ENCODE measurements at places on chromosomes 4 and X.

DNA sequence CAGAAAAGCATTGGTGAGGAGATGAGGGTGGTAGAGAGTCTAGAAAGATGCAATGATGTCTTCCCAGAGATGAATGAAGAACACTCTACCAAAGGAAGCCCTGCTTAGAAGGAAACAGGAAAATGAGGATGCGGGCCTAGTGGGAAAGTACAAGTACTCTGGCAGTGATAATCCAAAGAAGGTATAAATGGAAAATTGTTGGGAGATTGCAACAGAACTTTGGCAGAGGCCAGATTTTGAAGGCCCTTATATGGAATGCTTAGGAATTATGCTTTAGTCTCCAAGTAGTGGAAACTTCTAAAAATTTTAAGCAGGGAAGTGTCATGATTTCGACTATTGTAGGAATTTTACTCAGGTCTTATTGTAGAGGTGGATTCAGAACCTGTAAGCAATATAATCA, 11.0 kb downstream of the ARSJ start:
- no peak for DNase-seq

DNA sequence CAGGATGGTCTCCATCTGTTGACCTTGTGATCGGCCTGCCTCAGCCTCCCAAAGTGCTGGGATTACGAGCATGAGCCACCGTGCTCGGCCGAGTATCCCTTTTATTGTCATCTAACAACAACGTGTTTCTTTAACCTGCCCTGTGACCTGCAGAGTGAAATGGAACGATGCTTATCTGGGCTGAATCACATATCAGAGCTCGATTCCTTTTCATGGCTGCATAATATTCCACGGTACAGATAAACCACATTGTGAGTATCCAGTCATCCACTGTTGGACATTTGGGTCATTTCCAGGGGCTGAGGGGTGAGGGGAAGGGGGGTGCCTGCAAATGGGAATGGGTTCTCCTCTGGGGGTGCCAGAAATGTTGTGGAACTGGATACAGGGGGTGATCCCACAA, 260.0 kb downstream of the ASMT start:
- DNase-seq: no peak

GRCh38 chrX:36978886-36979285, 29.3 kb upstream of the FAM47C start:
- DNase-seq: no peak

DNA sequence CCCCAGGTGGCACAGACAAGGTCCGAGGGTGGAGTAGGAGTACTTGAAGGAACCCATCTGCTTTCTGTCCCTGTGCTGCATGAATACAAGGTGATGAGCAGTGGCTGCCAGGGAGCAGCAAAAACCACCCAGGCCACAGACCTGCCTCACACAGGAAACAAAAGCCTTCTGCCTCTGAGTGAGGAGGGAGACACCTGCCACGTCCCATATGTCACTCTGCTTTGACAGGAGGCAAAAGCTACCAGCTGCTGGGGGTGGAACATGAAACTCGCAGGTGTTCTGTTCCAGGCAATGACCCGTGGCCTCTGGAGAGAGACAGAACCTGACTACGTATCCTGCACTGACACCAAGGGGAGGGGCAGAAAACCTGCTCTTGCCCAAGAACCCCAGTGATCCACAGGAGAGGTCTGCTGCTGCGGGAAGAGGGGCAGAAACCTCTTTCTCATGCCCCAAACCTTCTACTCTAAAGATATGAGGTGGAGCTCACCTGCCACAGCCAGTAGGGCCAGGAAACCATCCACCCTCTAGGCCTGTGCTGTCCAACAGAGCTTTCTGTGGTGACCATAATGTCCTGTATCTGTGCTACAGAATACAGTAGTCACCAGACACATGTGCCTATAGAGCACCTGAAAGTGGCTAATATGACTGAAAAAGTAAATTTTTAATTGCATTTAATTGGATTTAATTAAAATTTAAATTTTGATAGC, 172.9 kb downstream of the PRDM5 start:
- DNase-seq: no peak

DNA sequence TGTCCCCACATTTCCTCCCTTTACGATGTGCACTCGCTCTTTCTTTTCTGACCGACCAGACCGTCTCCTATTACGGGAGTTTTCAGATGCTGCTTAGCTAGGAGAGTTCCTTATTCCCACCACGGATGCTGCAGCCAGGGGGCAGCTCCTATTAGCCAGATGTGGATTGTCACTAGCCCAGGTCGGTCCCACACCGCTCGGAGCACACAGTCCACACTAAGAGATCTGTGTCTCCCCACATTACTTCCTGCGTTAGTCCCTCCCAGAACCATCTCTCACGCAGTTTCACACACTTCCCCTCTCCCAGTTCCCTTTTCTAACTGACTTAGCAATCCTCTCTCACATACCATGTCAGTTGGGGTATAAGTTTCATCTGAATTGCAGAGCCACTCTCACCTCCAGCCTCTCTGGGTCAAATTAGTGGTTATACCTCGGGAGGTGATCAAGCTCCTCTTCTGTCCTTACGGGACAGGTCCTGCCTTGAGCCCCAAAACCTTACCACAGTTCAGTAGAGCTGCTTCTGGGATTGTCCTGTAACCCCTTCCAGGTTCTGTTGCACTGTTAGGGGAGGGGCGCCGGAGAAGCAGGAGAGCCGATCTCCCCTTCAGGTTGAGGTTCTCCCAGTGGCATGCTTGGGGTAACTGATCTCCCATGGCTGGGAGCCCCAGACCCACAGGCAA, 28.2 kb downstream of the SULT1E1 start:
- DNase-seq: peak; percentile 77

DNA sequence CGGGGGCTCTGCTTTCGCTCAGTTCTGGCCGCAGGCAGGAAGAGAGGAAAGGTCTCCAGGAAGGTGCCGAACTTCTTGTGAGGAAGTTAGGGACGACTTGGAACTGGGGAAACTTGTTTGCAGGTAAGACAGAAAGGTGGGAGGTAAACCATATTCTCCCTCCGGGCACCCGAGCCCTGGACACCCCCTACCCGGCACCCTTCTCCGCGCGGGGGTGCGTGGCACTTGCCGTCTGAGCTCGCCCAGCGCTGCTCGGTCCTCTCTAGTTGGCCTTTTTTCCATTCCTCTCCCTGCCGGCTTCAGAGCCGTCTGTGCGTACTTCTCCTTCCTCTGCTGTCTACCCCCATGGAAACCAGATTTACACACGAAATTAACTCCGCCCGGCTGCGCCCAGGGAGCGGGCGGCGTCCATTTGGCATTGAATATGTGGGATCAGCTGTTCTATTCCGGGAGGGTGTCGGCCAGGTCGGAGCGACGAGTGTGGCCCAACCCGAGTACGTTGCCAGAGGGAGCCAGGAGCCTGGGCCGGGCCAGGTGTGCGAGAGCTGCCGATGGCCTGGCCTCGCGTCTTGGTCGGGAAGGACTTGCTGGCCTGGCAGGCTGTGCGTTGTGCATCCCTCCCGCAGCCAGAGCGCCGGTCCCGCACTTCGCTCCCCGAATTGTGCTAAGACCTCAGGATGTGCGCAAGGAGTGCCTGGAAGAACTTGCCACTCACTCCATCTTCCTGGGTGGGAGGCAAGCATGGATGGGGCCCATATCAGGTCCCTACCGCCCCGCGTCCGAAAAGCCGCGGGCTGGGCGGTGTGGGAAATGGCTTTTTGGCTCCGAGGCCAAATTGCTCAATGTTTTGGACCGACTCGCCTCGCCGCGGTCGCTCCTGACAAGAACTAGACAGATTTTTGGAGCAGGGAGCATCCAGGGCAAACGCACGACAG, 1.7 kb downstream of the PDGFRA start:
- DNase-seq: peak; percentile 21

DNA sequence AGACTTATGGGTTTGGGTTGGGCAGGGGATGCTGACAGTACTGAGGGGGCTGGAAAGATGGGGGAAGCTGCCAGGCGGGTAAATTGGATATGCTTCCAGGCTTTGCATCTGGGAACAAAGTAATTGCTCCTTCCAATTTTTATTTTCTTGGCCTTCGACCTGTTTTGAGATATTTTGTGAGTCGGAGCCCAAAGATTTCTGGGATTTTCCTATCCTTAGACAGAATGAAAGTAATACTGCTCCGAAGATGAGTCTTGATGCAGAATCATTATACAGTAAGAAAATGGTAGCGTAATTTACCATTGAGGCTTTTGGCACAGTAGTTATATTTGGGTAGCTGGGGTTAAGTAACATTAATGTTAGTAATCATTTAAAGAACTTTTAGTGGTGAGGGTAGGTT, 1.4 kb downstream of the SMARCA5 start:
- DNase-seq: peak; percentile 31

GRCh38 chr4:93182722-93183121, 645.8 kb upstream of the ATOH1 start:
- DNase-seq: no peak

GRCh38 chrX:87580862-87581261, 63.3 kb downstream of the KLHL4 start:
- no peak for DNase-seq

- DNase-seq: peak; percentile 38
Measured at GRCh38 chr4:10095296-10095991, 21.2 kb downstream of the WDR1 start.

GRCh38 chrX:13837290-13837745, 20.4 kb upstream of the GPM6B start:
- no peak for DNase-seq

- DNase-seq: no peak
Measured at GRCh38 chr4:145851511-145852201, 87.0 kb downstream of the ZNF827 start.

- no peak for DNase-seq
Measured at GRCh38 chr4:36269533-36270173, 11.8 kb upstream of the DTHD1 start.

- DNase-seq: peak; percentile 71
Measured at GRCh38 chr4:38034986-38035882, 75.0 kb downstream of the PTTG2 start.

DNA sequence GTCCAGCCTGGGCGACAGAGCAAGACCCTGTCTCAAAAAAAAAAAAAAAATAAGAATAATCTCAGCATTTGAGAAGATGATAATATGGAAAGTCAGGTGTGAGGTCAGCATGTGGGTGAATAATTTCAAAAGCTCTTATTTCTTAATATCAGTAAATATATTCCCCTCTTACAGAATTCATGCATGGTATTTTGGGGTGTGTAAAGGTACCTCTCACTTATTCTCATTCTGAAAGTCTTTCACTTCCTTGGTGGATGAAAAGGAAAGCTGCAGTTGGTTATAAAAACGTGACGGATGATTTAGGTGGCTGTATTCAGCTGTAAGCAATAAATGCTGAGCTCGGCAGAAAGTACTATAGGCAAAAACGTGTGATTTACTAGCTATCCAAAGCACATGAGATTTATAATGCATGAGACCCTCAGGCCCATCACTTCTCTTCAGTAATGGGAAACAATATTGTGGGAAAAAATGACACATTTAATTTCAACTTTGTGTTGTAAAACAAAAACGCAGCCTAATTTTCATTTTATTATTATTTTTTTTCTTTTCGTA, 353.2 kb upstream of the MAGEB2 start:
- DNase-seq: no peak

DNA sequence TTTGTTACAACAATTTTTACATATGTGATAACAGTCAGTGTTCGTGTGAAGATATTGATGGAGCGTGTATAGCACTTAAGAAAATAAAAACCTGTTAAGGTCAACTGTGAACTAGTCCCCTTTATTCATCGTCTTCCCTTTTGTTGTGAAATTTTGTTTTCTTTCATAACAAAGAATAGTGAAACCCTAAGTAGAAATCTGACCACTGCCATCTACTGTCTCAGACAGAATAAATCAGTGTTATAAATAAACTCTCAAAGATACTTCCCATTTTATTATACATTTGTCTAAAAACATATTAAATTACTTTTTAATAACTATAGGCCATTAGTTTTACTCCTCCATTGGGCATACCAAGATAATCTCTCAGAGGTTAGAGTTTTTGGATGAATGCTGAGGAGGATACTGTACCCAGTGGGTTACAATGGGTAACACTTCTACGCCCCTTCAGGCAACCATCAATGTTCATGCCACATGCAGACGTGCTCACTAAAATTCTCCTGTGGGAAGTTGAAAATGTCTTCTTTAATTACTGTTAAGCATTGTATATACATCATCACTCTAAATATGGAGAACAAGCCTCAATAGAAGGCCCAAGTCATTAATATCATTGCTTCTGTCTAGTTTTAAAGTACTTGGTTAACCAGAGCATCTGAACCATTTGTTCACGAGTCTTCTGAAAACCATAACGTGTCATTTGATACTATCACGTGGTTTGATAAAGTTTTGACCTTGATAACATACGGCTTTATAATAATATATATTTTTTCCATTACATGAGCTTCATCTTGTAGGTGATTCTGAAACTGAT, 171.2 kb downstream of the TMA16 start:
- DNase-seq: peak; percentile 91

- no peak for DNase-seq
Measured at GRCh38 chrX:100928660-100929613, at the start of gene XKRX. Gene XKRX (minus strand): TSS chrX:100928917. CDS start chrX:100928304, 613 bp downstream.

GRCh38 chrX:155715141-155715540, 102.4 kb upstream of the TMLHE start:
- no peak for DNase-seq

DNA sequence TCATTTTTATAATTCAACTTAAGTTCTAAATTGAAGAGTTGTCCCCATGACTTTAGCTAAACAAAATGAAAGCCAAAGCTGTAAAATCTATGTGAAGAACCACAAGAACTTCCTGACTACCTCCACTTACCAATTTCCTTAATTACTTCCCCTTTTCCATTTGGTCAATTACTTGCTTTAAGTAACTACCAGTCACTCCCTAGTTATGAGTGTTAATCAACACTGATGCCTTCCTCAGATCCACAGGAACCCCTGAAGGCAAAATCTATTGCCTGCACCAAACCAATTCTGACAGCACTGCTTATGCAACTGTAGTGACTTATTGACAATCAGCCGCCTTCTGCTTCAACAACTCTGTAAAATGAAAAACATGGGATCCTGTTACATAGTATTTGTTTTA, 10.5 kb downstream of the RBMX start:
- no peak for DNase-seq

DNA sequence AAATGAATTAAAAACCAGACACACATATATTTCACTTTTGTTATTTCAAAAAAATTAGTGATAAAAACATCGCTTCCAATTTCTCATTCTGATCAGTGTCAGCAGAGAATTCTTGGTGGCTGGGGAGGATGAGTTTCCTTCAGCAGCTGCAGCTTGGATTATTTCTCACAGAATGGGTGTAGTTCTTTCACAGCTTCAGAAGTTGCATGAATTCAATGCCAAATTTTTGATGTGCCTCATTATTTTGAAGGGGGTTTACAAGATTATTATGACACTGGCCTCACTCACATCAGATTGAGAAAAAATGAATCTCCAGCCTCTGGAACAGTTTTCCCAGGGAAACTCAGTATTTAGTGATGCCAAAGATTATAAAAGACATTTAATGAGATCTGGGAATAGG, 184.9 kb upstream of the WDFY3 start:
- DNase-seq: no peak

GRCh38 chr4:124535003-124535402, 177.5 kb downstream of the ANKRD50 start:
- DNase-seq: no peak

DNA sequence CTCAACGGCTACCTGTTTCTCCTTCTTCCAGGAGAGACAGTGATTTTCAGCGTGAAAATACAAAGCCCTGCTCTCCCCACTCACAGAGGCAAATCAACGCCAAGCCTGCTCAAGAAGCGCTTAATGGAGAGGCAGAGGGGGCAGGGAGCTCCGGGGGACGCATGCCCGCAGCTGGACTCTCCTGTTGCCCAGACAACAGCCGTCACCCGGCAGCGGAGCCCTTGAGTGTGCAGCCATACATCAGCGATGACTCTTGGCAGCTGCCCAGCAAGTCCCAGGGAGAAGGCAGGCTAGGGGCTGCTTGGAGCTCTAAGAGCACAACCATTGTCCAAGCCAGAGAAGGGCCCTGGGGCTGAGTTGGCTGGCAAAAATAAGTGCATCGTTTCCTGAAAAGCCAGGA, 71.0 kb upstream of the AFAP1 start:
- no peak for DNase-seq
